Esophagus mucosa (tissue), 1 donor: ENCODE measurements at places on chromosomes 7 and 10. TPM values are rescaled to one million over a fixed set of nuclear protein-coding genes. Genes with fewer than 3 reads are reported as not detected.

DNA sequence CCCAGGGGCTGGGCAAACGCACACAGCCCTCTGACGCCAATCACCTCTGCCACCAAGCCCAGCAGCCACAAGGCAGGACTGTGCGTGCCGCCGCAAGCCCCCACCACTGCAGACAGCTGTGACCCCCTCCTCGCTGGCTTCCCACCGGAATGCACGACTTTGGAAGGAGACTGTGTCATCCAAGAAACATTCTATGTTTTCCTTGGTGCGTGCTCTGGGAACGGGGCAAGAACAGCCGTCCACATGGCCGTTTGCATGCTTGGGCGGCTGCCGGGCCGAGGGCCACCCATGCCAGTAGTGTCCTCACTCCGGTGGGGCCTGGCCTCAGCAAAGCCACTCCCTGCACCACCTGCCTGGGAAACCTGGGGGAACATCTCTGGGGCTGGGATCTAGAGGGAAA lies 17.6 kb upstream of the ELN start:
- no peak for ATAC-seq

DNA sequence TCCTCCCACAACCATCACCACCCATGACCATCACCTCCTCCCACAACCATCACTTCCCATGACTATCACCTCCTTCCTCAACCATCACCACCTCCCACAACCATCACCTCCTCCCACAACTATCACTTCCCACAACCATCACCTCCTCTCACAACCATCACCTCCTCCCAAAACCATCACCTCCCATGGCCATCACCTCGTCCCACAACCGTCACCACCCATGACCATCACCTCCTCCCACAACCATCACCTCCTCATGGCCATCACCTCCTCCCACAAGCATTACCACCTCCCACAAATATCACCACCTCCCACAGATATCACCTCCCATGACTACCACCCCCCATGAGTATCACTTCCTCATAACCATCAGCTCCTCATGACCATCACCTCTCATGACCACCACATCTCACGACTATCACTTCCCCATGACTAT lies 52.2 kb downstream of the PDGFA start:
- ATAC-seq: no peak

DNA sequence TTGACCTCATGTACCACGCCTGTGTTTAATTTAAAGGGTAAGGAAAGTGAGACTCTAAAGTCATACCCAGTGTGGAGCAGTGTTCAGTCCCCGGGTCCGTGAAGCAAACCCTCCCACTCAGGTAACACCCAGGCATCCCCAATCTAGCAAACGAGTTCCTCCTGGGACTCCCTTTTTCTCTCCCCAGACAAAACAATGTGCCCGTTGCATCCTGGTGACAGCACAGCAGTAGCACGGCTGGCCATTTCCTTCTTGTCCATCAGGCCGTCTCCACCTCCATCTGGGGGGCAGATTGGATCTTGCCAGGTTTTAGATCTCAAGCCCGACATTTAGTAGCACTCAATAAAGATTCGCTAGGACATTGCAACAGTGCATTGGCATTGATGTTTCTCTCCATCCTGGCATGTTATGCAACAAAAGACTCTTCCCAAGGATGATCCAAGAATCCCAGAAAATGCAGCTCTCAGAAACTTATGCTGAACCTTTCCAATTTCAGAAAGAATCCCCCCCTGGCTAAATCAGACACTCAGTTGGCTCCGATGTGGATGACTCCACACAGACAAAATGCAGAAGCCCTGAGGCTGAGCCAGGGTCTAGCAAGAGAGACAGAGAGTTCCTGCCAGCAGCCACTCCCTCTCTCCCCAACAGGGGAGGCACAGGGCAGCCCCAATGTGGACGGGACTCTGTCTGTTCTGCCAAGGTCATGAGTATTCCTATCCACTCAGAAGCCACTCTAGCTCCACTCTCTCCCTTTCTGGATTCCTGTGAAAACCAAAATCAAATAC lies 274.5 kb upstream of the MGMT start:
- ATAC-seq: no peak

GRCh38 chr7:137313201-137313600 lies 30.3 kb downstream of the PTN start:
- no peak for ATAC-seq

Gene CHN2
- total RNA-seq: 1.6 TPM
